ENCODE measurements at places on chromosomes 5 and 9. TPM values are rescaled to one million over a fixed set of nuclear protein-coding genes. Genes with fewer than 3 reads are reported as not detected.

ALDOB gene
- total RNA-seq: not detected

DNA sequence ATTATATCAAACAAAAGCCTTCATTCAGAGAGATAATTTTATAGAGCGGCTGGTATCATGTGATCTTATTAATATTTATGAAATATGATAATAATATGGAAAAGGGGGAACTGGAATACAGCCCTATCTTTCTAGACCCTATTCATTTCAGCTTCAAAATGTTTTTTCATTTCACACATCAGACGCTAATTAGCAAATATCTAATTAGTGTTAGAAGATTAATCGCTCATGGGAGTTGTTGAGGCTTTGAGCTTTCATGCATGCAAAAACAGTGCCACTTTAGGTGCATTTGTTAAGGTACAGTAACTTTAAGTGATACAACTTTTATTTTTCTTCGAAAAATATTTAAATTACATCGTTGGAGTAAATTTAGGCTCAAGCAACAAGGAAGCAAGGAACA lies 751.7 kb upstream of the WWC1 start:
- no peak for DNase-seq

FOXD4 gene
- not detected for total RNA-seq

PCDHGA12 gene
- 1.7 TPM for total RNA-seq

DNA sequence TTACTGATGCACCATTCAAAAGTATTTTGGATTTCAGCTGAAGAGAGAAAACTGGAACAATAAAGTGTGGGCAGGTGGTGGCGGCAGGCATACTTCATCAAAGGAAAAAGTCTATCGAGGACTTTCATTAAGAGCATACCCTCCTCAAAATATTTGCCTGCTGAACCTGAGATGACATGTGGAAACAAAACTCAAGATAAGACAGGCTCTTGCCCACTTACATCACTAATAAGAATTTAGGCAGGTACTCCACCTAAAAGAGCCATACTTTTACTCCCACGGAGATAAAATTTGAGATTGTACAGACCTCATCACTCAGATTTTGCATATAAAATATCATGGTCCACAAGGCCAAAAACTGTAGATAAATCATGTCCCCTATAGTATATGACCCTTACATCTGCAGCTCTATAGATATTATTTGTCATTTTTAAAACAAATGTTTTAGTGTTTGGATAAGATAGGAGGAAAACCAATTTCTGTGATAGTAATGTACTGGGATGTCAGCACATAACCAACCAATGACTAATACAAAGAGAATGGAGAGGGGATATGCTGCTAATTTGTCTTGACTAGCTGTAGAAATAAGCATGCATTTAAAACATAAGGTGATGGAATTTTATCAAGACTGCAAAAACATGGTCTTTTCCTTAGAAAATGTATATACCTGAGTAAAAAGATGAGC lies 730.6 kb upstream of the ZNF608 start:
- DNase-seq: peak; percentile 33

NRG2 gene
- 0.52 TPM for total RNA-seq

- DNase-seq: peak; percentile 51
Measured at GRCh38 chr5:172156541-172156994, 31.5 kb downstream of the STK10 start.

DMRT3 gene
- not detected for total RNA-seq

GRCh38 chr5:68088302-68088701 lies 127.3 kb upstream of the PIK3R1 start:
- DNase-seq: no peak

ANKRD18A gene
- total RNA-seq: 3.8 TPM

- peak; percentile 86 for DNase-seq
Measured at GRCh38 chr9:105127863-105128220, 116.6 kb upstream of the SLC44A1 start.

- DNase-seq: no peak
Measured at GRCh38 chr5:175279506-175279905, 164.5 kb downstream of the DRD1 start.

KCNIP1 gene
- total RNA-seq: 32.4 TPM

GRCh38 chr5:156534906-156535485 lies 208.0 kb downstream of the SGCD start:
- DNase-seq: no peak

GRCh38 chr5:159094745-159095144 lies 5.0 kb downstream of the EBF1 start:
- peak; percentile 55 for DNase-seq

GRCh38 chr9:116087751-116088194 lies 65.8 kb upstream of the PAPPA start:
- DNase-seq: peak; percentile 81

- DNase-seq: no peak
Measured at GRCh38 chr5:123439709-123440108, 16.5 kb upstream of the CEP120 start.

EQTN gene
- total RNA-seq: not detected

DNA sequence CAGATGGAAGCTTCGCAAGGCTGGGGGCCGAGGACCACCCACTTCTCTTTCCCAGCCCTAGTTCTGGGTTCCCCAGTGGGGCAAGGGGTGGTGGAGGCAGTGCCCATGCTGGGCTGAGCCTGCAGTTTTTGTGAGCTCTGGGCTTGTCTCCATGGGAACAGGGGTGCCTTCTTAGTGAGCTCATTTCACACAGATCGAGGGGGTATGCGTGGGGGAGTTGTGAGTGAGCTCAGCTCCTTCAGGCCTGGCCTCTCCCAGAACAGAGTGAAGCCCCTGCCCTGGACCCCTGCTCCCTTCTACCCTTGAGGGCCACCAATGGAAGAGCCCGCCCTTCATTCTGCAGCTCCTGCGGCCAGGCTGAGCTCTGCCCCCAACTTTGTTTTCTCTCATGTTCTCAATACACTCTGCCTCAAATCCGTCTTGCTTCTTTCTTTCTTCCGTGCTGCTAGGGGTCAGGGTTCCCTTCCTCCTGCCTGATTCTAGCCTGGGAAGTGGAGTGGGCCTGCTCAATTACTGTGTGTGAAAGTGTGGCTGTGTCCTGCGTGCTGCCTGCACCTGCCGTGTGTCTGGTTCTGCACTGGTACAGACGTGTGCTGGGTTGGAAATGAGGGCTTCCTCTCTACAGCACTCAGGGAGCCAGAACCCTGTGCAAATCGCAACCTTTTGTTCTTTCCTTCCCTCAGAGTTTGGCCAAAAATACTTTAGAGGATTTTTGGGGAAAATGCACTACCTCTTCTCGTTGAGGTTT lies 9.0 kb upstream of the MYOZ3 start:
- no peak for DNase-seq

DNA sequence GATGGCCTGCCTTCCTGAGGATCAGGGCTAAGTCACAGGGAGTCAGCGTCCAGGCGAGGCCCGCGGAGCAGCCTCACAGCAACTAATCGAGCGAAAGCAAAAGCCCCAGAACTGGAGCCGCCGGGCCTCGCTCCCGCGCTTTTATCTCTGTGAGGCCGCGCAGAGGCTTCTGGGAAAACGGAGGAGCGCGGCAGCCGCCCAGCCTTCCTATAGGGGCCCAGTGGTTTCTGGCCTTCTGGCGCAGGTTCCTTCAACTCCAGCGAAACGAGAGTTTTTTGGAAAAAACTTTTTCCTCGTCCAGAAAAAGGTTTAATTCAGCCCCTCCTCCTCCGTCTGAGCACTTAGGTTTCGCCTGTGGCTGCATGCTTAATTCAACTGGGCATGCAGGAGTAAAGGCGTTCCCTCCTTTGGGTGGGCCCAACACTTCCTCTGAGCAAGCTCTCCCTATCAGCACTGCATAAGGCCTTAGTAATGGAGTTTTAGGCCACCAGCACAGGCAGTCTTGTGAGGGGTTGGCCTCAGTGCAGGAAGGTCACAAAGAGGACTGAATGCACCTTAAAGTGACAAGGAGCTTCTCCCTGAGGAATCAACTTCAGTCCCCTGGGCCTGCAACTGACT lies at the start of gene MEIKIN:
Gene MEIKIN (minus strand): TSS at position 113 of the 618 bp plus-strand sequence. CDS start 158 bp downstream, outside the sequence.
- DNase-seq: no peak

DNA sequence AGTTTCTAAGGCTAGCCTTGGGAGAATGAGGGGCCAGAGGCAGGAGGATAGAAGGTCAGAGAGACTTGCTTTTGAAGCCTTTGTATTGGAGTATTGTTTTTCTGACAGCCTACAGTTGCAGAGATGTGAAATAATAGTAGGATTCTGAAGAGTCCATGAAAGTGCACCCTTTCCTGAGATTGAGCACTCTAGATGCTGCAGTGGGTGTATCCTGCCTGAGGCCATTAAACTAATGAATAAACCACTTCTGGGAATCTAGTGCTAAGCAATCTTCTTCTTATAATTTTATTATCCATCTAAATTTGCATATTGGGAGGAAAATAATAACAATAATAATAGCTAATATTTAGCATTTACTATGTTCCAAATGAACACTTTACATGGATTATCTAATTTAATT lies 19.3 kb upstream of the NNT start:
- DNase-seq: no peak

DNA sequence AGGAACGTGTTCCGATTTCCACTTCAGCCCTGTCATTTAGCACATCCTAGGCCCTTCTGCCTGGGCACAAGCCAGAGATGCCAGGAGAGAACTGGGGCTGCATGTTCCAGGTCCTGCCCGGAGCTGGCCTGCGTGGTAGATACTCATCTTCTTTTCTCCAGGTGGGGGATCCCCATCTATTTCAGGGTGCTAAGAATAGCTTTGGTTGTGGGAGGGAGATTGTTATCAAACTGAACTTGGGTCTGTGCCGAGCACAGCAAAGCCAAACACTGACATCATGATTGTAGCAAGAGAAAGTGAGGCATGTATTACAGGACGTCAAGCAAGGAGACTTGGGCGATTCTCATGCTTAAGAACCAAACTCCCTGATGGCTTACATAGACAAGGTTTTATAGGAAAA lies 18.2 kb downstream of the C9orf153 start:
- no peak for DNase-seq

DNA sequence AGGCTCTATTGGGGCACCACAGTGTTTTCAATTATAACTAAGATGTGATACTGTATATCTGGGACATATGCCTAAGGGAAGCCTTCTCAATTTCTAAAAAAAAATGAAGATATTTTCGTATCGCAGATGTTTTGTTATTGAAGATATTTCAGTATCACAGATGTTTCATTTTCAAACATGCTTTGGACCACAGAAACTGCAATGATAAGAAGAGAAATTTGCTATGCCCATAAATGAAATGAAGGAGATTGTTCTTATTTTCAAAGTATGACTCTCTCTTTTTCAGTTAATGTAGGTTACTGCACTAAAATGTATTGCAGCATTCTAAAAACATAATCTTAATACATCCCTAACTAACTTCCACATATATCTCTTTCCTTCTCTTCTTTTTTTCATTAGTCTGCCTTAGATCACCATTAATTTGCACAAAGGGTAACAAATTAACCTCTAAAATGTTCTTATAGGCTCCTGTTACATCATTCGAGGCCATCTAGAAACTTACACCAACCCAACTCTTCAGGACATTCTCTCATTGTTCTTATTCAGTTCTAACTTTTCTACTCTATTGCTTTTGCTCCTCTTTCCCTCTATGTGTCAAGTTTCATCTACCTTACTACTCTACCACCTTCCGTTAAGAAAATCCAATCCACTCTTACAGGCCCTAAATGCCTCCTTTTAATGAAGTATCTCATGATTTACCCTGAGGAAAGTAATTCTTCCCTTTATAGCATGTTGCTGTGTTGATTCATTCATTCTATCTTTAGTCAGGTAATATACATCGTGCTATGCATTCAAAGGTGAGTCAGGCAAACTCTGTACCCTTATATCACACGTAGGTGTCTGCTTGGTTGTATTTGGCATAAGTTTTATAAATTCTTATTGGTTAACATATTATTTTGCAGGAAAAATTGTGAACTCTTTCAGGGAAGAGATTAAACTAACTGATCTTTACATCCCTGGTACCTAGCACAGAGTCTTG lies 70.5 kb downstream of the ST8SIA4 start:
- no peak for DNase-seq

- no peak for DNase-seq
Measured at GRCh38 chr5:116554764-116555163, 19.9 kb downstream of the SEMA6A start.

ELOVL7 gene
- 27.3 TPM for total RNA-seq

ASS1 gene
- total RNA-seq: 64.6 TPM

FGF10 gene
- not detected for total RNA-seq

DNA sequence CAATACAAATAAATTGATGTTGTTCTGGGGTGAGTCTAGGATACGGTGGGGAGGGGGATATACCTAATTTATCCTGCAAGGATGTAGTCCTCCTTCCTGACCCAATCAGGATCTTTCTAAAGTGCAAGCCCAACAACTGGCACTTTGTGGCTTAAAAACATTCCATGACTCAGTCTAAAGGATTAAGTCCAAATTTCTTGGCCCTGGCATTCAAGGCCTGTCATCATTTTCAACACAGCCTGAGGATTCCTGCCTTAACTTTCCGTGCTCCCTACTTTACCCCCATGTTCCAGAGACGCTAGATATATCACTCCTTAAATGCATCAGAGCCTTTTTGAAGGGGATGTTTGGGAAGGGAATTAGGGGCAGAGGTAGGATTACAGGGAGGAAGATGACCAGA lies 1.0 kb downstream of the FAM221B start:
- DNase-seq: peak; percentile 30

DNAH5 gene
- total RNA-seq: 3.6 TPM

DNA sequence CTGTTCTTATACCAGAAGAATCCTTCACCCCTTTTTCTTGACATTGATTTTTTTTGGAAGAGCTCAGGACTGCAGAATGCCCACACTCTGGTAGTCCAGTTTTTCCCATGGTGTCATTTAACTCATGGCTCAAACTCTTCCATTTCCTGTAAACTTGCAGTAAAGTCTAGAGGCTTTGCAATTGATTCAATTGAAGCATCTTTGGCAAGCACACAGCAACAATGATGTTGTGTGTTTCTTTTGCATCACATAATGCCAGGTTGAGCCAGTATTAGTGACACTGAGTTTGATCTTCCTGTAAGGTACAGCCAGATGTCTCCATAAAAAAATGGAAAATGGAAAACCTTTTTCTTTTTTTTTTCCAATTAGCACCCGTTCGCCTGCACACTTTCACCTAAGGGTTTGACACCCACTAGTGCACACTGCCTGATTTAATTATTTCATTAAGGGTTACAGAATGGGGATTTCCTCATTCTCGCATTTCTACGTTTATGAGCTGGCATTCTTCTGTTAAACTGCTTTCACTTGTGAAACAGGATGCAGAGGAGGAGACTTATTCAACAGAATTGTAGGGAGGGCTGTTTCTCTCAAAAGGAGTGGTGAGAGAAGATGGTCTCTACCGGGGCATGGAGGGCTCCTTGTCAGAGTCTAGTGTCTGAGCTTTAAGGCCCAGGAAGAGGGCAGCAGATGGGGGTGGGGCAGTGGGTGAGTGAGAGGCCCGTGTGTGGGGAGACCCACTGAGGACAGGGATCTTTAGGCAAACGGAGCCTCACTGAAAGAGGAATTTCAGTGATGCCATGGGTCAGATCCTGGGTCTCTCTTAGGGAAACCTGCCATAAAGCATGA lies 2.2 kb upstream of the S1PR3 start:
- DNase-seq: peak; percentile 92

Data from renal cortical epithelial cell (primary cell).